NCI-H345 (cell line): ENCODE measurements at places on chromosomes 13 and 19.

GRCh38 chr19:7063339-7063738 lies 4.9 kb upstream of the MBD3L3 start:
- no peak for DNase-seq

GRCh38 chr19:20503476-20503875 lies 62.1 kb downstream of the ZNF737 start:
- DNase-seq, result no peak

DNA sequence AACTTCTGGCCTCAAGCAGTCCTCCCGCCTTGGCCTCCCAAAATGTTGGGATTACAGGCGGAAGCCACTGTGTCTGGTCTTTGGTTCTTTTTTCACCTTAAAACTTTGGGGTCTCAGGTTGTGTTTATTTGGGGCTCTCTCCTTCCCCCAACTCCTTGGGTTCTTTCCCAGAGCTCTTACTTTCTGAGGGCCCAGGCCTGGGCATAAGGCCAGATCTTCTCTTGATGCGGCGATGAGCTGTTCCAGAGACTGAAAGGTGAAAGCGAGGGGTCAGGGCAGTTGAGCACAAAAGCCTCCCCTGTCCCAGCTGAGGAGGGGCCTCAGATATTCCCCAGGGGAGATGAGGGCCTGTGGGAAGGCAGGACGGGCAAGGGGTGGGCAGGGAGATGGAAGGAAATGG lies 7.1 kb downstream of the POLR1G start:
- DNase-seq, result no peak

GRCh38 chr19:19049406-19049805 lies 14.4 kb upstream of the SLC25A42 start:
- no peak for DNase-seq

DNA sequence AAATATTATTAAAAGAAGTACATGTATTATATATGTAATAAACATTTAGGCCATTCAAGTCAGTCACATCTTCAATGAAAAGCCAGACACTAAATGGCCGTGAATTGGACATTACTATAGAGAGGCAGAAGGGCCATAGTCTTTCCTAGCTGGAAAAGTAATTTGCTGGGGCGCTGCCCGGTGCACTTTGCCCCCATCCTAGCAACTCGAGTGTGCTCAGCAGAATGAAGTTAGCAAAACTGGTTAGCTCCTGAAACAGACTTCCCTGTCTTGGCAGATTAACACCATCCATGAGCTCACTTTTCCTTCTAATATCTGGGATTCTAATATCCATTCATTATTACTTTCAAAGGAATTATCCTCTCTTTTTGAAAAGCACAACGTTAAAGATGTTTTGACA lies 2.8 kb upstream of the SPRYD7 start:
- no peak for DNase-seq

DNA sequence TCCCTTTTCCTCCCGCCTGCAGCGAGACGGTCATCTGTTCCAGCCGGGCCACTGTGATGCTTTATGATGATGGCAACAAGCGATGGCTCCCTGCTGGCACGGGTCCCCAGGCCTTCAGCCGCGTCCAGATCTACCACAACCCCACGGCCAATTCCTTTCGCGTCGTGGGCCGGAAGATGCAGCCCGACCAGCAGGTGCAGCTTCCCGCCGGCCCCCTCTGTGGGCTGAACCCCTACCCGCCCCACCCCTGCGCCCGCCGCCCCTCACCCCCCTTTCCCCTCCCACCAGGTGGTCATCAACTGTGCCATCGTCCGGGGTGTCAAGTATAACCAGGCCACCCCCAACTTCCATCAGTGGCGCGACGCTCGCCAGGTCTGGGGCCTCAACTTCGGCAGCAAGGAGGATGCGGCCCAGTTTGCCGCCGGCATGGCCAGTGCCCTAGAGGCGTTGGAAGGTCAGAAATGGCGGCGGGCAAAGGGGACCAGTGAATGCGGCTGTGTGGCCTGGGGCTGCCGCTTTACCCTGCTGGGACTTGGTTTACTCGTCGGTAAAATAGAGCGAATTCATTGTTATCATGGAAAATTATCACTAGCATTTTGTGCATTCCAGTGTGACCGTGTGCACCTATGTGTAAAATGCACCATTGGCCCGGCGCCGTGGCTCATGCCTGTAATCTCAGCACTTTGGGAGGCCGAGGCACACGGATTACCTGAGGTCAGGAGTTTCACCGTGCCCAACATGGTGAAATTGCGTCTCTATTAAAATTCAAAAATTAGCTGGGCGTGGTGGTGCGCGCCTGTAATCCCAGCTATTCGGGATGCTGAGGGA lies 10.6 kb downstream of the VASP start:
- no peak for DNase-seq

- no peak for DNase-seq
These were observed 1525.9 kb upstream of the SLC10A2 start for GRCh38 chr13:104592127-104592526.

GRCh38 chr19:4328243-4328990 lies 10.2 kb downstream of the STAP2 start:
- DNase-seq, result peak; percentile 97

DNA sequence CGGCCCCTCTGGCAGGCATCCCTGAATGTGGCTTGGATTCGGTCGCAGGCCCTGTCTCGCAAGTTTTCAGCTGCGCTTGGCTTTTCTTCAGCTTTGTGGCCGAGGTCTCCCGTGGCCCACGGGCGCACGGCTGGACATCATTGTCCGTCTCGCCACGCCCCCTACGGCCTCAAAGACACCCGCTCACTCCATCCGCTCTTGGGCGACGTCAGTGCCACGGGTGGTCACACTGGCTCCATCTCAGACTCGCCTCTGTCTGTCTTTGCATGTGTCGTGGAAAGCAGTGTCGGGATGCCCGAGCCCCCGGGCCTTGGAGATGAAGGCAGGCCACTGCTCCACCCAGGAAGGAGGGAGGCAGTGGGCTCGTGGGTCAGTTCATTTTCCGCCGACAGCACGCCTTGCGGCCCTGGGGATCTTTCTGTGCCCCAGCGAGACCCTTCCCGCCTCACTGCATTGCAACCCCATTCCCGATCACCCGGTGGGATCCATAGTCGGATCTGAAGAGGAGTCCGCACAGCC lies 51.0 kb downstream of the ZNF146 start:
- no peak for DNase-seq

- DNase-seq, result no peak
These were observed 12.3 kb downstream of the RUBCNL start for GRCh38 chr13:46374710-46375109.

- DNase-seq, result no peak
These were observed 42.5 kb downstream of the WDFY2 start for GRCh38 chr13:51626749-51627148.

- DNase-seq, result no peak
These were observed 286.5 kb downstream of the FOXO1 start for GRCh38 chr13:40379794-40380578.

GRCh38 chr13:112991609-112992008 lies 22.6 kb downstream of the MCF2L start:
- DNase-seq, result no peak

DNA sequence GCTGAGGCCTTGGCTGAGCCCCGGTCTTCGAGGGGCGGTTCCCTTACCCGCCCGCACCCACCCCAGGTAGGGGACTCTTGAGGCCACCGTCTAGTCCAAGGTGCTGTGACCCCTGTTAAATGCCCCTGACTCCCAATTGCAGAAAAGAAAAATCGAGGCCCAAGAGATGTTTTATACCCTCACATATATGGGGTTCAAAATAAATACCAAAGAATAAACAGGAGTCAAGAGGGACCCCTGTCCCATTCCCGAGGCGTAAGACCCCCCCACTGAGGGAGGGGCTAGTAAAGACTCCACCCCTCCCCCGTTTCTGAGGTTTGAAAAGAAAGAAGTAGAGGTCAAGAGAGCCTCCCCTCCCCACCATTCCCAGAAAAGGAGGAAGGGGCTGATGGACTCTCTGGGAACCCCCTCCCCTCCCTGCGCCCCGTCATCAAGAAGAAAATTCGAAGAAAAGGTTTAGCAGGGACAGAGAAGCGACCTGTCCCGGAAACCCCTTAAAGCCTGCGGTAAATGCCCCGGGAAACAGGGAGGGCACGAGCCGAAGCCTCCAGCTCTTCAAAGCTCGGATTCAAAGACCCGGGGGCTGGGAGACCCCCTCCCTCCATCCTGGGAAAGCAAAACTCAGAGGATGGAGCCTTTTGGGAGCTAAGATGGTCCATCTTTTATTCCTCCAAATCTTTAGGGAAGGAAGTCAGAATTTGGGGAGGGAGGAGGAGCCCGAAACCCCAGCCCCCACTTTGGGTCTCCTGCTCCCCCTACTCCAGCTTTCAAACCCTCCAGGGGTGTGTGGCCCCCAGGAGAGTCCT lies 755 bp upstream of the RAB3A start:
- peak; percentile 85 for DNase-seq

DNA sequence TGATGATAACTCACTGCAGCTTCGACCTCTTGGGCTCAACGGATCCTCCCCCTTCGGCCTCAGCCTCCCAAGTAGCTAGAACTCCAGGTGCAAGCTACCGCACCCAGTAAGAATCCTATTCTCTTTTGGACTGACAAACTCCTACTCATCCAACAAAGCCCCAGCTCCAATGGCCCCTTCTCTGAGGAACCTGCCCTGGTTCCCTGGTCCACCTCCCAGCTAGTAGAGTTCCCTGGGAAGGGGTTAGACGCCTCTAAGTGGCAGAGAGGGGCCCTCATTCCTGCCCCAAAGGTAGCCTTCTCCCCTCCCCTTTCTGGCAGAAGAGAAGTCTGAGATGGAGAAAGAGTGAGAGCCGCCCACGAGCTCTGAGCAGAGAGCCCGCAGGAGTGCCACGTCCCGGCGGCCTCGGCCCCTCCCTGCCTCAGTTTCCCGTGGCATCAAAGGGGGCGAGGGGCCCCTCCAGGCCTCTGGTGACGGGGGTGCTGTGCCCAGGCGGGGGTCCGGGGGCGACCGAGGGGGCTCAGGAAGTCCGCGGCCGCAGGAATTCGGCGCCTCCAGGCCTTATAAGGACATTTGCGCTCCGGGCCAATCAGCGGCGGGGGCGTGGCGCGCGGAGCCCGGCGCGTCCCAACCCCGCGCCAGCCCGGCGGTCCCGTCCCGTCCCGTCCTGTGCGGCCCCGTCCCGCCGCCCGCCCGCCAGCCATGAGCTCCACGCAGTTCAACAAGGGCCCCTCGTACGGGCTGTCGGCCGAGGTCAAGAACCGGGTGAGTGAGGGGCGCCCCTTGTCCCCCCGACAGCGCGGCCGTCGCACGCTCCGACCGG lies at the start of gene CNN2:
Gene CNN2, plus strand, starts transcription at position 649 of the 823 bp plus-strand sequence. Its CDS starts 54 bp downstream, at position 703.
- DNase-seq, result no peak

DNA sequence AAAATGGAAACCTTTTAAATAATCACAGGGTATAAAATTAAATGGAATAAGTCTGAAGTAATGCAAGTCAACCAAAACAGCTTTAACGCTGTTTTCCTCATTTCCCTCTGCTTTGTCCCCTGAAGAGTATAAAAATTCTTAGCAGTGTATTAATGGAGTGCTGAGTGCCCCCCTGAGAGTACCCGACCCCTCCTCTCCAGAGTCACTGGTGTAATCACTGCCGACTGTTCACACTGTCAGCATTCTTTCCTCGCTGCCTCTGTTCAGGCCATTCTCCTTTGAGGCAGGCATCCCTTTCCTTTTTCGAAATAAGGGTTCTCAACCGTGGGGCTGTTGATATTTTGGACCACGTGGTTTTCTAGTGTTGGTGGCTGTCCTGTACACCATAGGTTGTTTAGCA lies 146.9 kb upstream of the SLC10A2 start:
- no peak for DNase-seq

GRCh38 chr13:91154558-91155353 lies 192.7 kb upstream of the MIR17HG start:
- no peak for DNase-seq

DNA sequence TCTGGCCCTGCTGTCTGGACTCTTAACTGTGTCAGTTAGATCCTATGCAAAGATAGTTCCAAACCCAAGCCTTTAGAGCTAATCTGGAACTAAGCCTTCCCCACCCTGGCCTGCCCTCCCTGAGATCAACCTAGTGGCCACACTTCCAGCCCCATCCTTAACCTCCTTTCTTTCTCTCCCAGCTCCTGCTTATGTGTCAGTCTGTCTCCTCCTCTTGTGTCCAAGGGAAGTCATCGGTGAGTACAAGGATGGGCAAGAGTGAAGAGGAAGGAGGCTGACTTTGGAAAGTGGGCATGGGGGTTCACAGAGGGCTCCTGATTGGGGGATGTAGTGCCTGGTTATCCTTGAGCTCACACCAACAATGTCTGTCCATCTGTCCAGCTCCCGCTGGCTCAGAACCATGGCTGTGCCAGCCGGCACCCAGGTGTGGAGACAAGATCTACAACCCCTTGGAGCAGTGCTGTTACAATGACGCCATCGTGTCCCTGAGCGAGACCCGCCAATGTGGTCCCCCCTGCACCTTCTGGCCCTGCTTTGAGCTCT lies 12.3 kb downstream of the IGFL2 start:
- no peak for DNase-seq

GRCh38 chr13:44004878-44005277 lies 125.2 kb downstream of the LACC1 start:
- no peak for DNase-seq

DNA sequence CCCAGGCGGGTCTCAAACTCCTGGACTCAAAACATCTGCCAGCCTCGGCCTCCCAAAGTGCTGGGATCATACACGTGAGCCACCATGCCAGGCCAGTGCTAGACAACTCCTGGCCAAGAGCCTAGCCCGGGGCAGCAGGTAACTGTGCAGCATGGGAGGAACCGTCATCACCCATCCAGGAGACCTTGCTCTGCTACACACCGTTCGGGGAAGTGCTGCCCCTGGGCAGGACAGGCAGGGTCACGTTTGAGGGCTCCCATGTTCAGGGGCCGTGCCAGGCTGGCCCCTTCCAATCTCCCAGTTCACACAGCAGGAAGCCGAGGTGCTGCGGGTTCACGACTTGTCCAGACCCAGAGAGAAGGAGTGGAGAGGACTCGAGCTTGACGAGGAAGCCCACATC lies 35.1 kb downstream of the NAXD start:
- DNase-seq, result no peak

GRCh38 chr19:1794424-1795172 lies 17.5 kb downstream of the ATP8B3 start:
- no peak for DNase-seq

DNA sequence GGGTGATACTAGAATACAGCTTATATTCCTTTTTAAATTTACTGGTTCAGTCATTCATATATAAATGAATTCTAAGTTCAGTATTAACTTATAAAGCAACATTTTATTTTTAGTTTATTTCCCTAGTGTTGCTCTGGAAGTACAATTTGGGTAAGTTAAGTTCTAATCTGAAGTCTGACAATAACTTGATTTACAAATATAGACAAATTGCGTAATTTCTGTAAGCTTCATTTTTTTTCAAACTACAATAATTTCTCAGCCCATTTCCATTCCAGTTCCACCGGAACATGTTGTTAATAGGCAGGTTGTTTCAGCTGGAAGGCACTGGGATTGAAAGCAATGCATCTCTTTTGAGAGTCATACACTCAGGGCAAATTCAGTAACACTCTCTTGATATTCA lies 2000.7 kb downstream of the OLFM4 start:
- DNase-seq, result no peak

DNA sequence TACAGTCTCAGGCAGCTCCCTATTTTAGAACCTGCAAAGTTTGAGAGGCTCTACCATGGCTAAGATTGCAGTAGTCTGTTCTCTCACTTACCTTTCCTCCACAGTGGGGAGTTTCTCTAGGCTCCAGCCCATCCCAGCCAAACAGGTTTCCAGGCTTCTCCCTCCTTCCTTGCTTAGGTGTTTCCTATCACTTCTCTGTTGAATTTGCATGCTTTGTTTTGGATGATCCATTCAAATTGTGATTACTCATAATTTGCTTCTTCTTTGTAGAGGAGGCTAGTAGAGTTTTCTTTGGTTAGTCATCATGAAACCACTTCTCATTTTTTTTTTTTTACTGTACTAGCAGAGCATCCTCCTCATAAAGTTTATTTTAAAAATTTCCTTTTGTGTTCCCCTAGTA lies 1242.2 kb upstream of the MIR17HG start:
- no peak for DNase-seq
